ENCODE measurements at places on chromosomes 7 and 10. TPM values are rescaled to one million over a fixed set of nuclear protein-coding genes. Genes with fewer than 3 reads are reported as not detected.

The EPO gene
- polyA plus RNA-seq, result not detected

GRCh38 chr7:12089951-12090756 lies 120.9 kb upstream of the TMEM106B start:
- no peak for DNase-seq

GRCh38 chr7:32068411-32069101 lies 1.7 kb downstream of the PDE1C start:
- no peak for DNase-seq

GRCh38 chr7:151080067-151080521 lies 515 bp downstream of the FASTK start:
- DNase-seq, result no peak

- DNase-seq, result no peak
Measured at GRCh38 chr7:7156663-7157062, 25.7 kb upstream of the C1GALT1 start.

DNA sequence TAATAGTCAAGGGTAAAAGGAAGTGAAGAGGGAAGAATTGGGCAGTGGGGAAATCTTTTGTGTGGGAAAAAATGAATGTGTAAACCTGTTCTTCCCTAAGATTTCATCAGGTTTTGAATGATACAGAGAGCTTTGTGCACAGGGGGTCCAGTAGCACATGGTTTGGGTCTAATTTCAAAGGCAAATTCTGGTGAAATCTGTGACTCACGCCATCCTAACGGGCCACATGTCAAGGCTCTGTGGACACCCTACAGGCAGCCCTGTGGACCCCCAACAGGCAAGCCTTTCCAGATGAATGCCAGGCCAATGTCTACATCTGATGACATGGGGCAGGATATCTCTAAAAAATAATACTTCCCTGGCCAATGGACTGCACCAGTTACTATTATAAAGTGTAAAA lies 309.8 kb downstream of the PARD3 start:
- no peak for DNase-seq

DNA sequence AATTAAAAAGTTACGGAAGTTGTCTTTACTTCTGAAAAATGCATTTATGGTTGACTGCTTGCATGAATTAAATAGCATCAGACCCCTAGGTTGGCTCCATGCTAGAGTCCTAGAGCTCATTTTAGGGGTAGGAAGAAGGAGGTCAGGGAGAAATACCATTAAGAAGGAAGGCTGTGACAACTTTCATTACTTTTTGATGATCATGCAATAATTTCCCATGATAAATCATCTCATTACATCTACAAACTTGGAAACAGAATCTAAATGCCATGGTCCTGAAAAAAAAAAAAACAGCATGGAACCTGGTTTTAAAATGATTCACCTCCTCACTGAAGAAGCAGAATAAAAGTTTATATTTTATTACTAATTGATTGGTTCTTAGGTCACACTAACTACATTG lies 20.3 kb upstream of the PLXNA4 start:
- DNase-seq, result no peak
